RPMI7951 (cell line): ENCODE measurements at places on chromosomes 4 and X. TPM values are rescaled to one million over a fixed set of nuclear protein-coding genes. Genes with fewer than 3 reads are reported as not detected.

The ODAPH gene
- not detected in 2 replicates for total RNA-seq

The CSN1S1 gene
- not detected in 2 replicates for total RNA-seq

The OTUD6A gene
- total RNA-seq = not detected in 2 replicates

The TRPC5OS gene
- total RNA-seq = not detected in 2 replicates

The ZNF630 gene
- 3.5 and 3.7 TPM in 2 replicates for total RNA-seq

The ABCG2 gene
- 2.3 and 3.3 TPM in 2 replicates for total RNA-seq

The SSX4 gene
- 0.36 TPM in 1 of 2 replicates, not detected in the other for total RNA-seq
